ENCODE measurements at places on chromosomes 13 and 19.
A peak's percentile ranks its signal among the peaks of the same experiment; 100 is the strongest.

- DNase-seq = no peak
These were observed 1134.3 kb downstream of the SLITRK1 start for GRCh38 chr13:82747958-82748357.

DNA sequence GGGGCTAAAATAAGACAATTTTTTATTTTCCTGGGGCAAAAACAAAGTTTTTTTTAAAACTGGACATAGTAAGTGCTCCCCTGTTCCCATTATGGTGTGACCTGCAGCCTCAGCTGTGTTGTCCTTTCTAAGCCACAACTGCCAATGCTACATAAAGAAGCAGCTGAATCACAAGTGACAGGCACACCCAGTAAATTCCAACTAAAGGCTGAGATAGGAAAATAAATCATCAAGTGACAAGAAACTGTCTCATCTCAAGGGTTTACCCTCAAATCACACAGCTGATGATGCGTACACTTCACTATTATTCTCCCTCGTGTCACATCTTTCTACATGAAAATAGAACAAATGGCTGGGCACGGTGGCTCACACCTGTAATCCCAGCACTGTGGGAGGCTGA, 28.7 kb downstream of the STK24 start:
- DNase-seq = no peak

DNA sequence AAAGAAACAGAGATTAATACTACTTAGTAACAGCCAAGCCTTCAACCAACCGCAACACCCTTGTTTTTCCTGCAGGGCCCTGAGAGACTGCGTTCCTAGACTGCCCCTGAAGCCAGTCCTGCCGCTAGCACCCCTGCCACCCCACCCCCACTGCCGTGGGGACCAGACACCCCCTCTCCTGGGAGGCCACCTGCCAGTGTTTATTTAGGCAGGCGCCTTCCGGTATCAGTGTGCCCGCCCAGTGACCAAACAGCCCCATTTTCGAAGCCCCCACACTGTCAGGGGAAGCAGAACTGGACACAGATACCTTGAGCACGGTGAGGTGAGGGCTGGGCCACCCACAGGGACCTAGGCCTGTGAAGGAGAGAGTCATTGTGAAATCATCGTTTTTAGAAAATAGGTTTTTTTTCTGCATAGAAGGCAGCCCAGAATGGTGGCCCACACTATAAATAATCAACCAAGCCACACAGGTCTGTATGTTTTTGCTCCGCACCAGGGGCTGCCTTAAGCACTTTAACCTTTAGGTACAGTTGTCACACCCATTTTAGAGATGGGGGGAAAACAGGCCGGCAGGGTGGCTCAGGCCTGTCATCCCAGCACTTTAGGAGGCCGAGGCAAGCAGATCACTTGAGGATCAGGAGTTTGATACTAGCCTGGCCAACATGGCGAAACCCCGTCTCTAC, 3.5 kb upstream of the TLE5 start:
- DNase-seq = peak; percentile 88

DNA sequence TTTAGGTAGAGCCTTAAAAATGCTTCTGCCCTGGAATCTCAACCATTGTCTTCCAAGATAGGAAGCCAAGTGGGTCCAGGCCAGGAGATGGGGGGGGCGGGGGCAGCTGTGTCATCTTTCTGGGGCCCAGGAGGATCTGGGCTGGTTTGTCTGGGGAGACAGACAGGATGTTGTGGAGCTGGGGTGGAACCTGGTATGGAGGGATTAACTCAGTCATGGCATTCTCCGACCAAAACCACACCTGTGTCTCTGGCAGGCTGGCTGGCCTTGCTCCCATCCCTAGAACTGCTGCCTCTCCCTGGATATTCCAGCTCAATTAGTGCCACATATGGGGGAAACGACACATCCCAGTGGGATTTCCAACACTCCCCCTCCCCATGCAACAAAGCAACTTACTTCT, 2.7 kb upstream of the MAP2K7 start:
- DNase-seq = no peak

DNA sequence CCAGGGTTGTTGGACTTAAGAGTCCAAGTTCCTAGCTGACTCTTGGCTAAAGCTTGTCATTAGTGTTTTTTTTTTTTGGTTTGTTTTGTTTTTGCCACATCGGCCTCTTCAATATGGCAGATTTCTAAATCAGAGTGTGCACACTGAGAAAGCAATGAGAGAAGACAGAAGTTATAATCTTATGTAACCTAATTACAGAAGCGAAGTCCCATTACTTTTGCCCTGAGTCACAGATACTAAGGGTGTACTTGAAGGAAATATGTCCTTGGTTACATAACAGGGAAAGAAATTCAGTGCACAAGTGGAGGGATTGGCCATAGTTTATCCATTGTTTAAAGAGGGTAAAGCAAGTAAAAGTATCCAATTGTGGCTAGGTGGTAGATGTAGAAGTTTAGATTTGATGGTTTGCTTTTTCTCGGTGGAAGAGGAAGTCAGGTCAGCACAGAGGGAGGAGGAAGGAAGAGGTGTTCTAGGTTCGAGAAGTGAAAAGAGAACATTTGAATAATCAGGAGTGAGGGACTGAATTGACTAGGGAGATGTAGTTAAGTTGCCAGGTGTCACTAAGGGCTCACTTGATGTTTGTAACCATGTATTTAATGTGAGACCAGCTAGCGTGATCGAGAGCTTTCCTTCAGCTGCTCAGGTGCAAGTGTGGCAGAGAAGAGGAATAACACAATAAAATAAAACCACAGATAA, 12.2 kb downstream of the GTF2F2 start:
- no peak for DNase-seq

GRCh38 chr13:113609616-113610015, 25.1 kb downstream of the TFDP1 start:
- DNase-seq = no peak

DNA sequence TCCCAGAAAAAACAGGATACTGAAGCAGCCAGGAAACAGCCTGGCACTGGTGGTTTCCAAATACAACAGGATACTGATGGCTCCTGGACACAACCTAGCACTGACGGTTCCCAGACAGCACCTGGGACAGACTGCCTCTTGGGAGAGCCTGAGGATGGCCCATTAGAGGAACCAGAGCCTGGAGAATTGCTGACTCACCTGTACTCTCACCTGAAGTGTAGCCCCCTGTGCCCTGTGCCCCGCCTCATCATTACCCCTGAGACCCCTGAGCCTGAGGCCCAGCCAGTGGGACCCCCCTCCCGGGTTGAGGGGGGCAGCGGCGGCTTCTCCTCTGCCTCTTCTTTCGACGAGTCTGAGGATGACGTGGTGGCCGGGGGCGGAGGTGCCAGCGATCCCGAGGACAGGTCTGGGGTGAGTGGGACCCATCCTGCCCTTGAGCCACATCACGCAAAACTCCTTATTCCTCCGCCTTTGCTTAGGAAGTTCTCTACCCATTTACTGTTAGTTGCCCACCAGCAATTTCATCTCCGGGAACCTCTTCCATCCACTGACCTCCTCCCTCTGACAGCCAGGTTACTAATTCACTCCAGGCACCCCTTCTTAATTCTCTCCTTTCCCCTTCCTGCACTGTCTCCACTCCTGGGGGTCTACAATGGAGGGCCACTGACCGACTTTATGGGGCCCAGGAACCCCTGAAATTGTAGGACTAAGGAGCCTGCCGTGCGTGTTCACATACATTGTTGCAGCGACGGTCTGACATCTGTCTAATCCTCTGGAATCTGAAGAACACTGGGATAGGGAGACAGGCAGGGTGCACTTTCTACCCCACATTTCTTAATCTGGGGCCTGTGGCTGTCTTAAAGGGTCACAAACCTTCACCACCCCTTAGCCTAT, 1.2 kb downstream of the ITPKC start:
- DNase-seq = peak; percentile 42

GRCh38 chr13:94800423-94800822, 88.1 kb upstream of the SOX21 start:
- no peak for DNase-seq

GRCh38 chr19:24054044-24054935, 32.7 kb upstream of the ZNF254 start:
- no peak for DNase-seq

DNA sequence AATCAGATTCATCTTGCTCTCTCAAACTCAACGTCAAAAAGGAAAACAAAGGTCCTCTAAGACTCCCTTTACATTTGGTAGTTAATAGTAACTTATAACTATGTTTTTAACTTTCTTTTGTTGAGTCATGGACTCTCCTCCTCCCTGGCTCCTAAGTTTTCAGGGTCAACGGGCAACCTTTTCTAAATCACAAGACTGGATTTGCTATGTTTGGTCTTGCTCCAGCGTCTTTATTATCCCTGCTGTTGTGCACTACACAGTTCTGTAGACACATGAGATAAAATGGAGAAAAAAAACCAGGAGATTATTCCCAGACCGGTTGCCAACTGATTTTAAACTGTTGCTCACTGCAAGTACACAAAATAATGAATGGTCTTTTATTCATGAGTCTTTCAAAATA, 1.9 kb upstream of the ITM2B start:
- DNase-seq = no peak

GRCh38 chr19:8489561-8490394, 12.7 kb downstream of the PRAM1 start:
- no peak for DNase-seq

- no peak for DNase-seq
These were observed 632.6 kb upstream of the ARGLU1 start for GRCh38 chr13:107200491-107200890.

GRCh38 chr13:33224191-33224590, 61.4 kb downstream of the STARD13 start:
- no peak for DNase-seq

GRCh38 chr19:18869781-18870530, 26.0 kb downstream of the CERS1 start:
- DNase-seq = no peak

DNA sequence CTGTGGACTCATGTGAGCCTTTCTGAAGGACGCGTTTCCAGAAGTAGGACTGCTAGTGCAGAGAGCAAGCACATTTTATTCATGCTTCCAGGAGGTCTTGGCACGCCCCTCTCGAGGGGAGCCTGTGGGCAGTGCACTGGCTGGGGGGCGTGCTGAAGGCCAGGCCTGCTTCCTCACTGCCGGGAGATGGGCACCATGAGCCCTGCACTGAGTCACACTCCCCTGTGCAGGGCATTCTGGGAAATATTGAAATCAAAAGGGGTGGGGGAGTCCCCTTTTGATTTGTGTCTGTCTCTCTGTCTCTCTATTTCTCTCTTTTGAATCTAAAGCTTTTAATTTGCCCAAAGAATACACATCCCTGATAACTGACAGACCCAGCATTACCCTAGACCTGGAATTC, 34.0 kb downstream of the DPF1 start:
- DNase-seq = no peak

DNA sequence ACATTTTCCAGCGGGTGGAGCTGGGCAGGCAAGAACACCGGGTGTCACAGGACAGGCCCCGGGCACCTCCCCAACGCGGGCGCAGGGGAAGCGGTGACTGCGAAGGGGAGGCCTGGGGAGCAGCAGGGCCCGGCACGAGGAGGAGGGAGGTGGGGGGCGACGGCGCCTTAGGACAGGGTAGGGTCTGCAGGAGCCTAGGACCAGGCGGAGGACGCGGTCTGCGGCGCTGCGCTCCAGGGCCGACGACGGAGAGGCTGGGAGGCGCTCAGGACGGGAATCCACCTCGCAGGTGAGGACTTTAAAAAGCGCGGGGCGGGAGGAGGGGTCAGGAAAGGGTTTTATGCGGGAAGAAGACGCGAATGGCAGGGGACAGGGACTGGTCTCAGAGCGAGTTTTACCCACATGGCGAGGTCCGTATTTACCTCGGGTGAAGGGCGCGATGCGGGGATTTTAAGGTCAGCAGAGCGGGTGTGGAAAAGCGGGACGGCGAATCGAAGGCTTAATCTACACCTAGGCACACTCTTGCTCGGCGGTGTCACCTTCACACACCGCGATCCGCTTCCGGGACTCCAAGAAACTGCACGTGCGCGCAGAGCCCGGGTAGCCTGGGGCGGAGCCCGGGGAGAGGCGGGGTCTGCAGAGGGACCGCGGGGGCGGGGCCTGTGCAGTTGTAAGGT, 13.5 kb downstream of the ERVV-2 start:
- DNase-seq = peak; percentile 60

DNA sequence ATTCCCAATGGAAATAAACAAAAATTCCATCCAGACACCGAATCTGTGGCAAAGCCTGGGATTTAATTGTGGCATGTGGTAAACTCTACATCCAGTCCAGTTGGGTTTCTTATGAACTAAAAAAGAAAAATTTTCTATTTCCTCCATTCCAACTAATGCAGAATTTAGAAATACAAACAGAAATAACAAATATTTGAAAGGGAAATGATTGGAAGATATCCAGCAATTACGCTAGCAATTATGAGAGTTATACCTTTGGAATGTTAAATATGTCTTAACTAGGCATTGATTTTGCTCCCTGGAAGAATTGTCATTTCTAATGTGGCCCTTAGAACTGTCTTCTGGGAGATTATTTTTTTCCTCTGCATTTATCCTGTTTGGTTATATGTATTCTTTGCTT, 421.4 kb upstream of the KLHL1 start:
- DNase-seq = no peak

DNA sequence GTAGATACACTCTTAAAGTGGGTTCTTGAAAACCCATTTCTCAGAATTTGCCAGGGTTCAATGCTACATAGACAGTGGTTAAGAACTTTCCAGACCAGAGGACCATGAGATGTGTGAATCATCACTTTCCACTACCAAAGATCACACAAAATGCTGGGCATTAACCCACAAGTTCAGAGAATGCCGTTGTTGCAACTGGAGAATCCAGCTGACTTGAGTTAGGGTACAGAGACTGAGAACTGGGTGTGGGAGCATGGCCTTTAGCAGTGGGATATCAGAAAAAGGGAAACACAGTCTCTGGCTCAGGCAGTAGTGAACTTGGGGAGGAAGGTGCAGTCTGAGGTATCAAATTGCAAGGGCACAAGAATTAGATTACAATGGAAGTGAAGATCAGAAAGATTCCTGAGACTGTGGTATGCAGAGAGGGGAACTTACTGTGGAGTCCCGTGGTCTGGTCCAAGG, 51.5 kb upstream of the WDFY2 start:
- no peak for DNase-seq

DNA sequence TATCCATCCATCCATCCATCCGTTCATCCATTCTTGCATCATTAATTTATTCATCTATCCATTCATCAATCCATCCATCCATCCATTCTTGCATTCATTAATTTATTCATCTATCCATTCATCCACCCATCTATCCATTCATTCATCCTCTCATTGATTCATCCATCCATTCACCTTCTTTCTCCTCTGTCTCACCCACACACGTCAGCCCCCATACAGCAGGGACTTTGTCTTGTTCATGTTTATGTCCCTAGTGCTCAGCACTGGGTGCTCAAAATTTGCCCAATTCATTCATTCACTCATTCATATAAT, 683 bp upstream of the AP1M2 start:
- no peak for DNase-seq

GRCh38 chr19:52981329-52981728, 18.6 kb upstream of the ZNF816 start:
- DNase-seq = no peak

- DNase-seq = peak; percentile 84
These were observed 9.2 kb downstream of the FGF14 start for GRCh38 chr13:102392481-102393209.

GRCh38 chr13:110907951-110908898, 6.6 kb downstream of the ANKRD10 start:
- DNase-seq = peak; percentile 69

All from NCI-H69 (cell line).